ENCODE measurements at places on chromosomes 11 and 22.

DNA sequence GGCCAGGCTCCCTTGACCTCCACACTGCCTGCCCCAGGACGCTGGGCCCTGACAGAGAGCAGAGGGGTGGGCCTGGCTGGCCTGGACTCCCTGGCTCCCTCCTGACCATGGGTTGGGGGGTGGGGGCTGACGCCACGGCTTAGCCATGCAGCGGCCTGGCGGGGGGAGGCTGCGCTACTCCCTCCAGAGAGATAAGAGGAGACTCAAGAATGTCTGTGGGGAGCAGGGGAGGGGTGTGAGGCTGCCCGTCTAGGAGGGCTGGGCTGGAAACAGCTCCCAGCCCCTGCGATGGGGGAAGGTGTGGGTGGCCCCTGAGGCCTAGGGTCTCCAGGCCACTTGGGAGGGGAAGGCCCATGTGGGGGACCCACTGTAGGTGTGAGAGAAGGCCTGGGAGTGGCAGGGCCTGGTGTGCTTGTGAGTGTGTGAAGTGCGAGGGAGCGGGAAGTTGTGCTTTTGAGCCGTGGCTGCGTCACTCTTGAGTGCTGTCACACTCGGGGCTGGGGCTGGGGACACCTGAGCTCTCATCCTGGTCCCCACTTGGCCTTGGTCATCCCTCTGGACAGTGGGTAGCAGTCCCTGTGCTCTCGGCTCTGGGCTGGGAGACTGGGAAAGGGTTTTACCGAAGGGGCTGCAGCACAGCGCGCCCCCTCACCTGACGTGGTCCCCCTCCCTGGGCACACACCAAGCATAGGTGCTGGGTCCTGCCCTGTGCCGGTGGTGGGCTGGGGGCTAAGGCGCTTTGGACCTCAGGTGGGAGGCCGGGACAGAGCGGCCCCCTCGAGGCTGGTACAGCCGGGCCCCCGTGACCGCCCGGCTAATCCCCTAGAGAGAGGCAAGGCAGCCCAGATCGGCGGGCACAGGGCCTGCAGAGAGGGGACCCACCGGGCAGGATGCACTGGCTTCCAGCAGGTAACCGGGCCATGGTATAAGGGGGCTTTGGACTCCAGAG is 2.4 kb downstream of the MYRF start:
- no peak for DNase-seq

GRCh38 chr11:62953811-62954210 is 31.0 kb downstream of the SLC22A6 start:
- DNase-seq = no peak

DNA sequence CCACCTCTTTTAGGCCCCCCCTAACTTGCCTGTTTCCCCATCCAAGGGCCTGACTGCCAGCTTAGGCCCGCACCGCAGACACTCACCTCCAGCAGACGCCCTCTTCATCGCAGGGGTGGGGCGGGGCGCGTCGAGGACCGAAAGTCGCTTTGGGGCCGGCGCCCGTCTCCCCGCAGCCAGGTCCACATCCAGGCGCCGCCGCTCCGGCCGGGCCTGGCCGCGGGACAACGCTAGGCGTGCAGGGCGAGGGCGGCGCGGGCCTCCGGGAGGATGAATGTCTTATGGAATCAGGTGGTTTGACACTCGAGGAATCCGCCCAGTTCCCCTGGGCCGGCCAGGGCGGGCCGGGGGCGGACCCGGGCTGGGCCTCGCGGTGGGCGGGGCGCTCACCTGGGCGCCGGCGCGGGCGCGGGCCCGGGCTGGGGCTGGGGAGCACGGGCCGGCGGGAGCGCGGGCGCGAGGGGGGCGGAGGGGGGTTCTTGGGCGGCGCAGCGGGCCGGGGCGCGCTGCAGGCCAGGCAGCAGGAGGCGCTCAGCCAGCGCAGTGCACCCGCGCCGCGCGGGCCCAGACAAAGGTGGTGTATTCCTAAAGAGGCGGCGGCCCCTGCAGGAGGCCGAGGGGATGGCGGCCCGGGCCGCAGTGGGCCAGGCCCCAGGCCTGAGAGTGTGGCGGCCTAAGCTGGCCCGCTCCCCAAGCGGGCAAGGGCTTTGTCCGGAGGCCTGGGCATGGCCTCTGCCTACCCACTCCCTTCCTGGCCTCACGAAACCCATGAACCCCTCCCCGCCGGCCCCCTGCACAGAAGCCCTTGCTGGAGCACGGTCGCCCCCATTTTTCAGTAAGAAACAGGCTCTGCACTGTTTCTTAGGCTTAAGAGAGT is 177.6 kb downstream of the IGLL1 start:
- peak; percentile 5 for DNase-seq

DNA sequence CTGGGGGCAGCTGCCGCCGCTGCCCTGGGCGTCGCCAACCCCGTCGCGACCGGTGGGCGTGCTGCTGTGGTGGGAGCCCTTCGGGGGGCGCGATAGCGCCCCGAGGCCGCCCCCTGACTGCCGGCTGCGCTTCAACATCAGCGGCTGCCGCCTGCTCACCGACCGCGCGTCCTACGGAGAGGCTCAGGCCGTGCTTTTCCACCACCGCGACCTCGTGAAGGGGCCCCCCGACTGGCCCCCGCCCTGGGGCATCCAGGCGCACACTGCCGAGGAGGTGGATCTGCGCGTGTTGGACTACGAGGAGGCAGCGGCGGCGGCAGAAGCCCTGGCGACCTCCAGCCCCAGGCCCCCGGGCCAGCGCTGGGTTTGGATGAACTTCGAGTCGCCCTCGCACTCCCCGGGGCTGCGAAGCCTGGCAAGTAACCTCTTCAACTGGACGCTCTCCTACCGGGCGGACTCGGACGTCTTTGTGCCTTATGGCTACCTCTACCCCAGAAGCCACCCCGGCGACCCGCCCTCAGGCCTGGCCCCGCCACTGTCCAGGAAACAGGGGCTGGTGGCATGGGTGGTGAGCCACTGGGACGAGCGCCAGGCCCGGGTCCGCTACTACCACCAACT is 1.0 kb downstream of the FUT4 start:
- no peak for DNase-seq

- DNase-seq = no peak
Observed at GRCh38 chr11:86775361-86775760, 25.0 kb upstream of the PRSS23 start.

DNA sequence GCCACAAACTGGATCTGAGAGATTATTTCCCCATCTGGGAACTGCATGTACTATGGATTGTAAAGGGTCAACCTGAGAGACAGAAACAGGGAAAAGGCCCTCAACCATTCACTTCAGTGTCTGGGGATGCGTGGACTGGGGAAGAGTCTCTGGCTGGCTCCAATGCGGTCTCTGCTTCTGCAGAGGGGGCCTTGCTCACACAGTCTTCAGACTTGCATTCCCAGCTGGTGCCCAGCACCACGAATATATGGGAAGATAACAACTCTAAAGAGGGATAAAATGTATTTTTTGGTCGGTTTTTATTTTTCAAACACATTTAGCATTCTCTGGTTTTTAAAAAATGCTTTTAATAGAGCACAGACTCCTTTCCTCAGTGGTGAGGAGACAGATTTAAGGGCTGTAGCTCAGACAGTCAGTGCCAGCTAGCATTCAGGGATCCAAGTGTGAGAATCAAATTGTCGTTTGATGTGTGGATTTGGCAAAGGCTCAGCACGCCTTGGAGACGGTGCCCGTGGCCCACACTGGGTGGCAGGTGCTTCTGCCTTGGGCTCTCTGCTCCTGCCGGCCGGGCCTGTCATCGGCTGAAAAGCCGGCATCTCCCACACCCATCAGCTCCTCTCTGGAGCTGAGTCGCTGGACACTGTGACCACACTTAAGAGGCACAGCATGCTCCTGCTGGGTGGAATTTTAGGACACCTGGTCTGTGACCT is 8.0 kb upstream of the EFCAB6 start:
- no peak for DNase-seq

GRCh38 chr11:68983801-68984200 is 3.0 kb upstream of the MRGPRD start:
- no peak for DNase-seq

GRCh38 chr11:106998116-106998915 is 20.0 kb downstream of the GUCY1A2 start:
- DNase-seq = no peak

- DNase-seq = no peak
Observed at GRCh38 chr11:2813141-2813908, 72.2 kb downstream of the CDKN1C start.

DNA sequence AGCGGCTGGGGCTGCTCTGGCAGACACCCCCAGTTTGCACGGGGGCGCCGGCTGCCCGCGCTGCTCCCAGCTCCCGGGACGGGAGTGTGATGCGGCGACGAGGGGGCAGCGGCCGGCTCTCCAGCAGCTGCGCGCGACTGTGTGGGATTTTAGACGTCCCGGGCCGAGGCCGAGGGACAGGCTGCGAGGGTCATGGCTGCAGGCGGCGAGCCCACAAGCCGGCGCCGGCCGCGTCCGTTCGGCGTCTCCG is 159 bp downstream of the FZD4 start:
- DNase-seq = no peak

DNA sequence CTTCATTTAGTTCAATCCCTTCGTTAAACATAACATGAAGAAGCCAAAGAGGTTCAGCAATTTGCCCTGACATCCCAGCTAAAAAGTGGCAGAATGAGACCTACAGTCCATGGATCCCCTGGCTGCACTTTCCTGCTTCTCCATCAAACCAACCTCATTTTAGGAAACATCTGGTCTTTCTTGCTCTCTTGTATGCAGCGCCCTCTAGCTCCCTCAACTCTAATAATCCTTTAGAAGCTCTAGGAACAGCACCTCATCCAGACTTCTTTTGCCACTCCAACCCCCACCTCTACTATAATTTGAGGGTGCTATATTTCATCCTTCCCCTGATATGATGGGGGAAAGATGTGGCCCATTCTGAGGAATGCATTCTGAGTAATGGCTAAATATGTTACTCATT is 7.4 kb downstream of the CNTF start:
- no peak for DNase-seq

DNA sequence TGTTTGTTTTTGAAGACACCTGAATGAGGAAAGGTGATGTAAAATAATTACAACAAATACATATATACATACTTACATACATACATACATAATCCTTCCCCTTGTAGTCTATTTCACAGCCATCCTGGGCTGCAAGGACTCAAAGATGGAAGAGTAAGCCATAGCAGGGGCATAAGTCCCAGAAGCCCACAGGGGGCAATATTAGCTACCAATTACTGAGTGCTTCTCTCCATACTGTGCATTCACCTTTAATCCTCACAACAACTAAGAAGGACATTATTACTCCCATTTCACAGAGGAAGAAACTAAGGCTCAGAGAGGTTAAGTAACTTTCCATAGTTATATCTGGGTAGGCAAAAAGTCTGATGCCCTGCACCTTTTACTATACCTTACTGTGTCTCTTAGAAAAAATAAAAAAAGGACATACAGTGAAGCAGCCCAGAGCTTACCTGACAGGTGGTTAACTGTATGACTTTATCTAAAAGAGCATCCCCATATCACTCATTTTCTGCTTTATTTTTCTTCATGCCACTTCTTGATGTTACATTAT is 2.7 kb downstream of the SERGEF start:
- no peak for DNase-seq

GRCh38 chr11:57493507-57494503 is 21.7 kb downstream of the SLC43A1 start:
- DNase-seq = peak; percentile 64

DNA sequence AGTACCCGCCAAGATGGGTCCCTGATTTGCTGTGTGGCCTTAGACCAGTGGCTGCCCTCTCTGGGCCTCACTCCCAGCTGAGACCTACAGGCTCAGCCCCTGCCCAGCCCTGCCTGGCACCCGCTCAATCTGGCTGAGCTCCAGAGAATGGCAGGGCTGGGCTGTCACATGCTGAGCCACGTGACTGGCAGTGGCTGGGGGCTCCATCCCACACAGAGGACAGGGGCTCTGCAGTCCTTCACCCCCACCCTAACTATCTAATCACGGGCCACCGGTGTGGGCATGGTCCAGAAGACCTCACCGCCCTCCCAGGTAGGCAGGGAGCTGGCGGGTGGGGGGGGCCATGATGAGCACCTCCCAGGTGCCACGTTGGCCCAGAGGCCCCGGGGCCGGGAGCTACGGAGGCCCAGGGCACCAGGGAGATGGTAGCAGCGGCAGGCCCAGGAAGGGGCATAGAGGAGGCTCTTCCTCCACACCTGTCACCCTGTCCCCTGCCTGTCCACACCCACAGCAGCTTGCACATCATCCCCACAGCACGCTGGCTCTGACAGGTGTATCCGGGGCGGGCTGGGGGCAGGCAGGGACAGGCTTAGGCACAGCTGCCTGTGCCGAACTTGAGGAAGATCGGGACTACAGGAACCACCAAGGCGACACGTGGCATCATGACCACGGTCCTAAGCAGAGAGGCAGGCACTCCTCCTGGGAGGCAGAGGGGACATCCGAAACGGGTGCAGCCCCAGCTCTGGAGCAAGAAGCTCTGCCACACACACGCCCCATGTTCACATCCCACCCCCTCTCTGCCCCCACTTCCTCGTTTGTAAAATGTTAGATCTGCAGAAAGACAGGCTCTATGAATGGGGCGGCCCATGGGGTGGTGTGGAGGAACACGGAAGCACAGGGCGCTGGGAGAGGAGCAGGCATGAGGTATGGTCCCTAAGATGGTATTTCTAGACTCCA is 1.5 kb upstream of the ALDH3B1 start:
- no peak for DNase-seq

GRCh38 chr11:88555829-88556202 is 218.3 kb upstream of the CTSC start:
- no peak for DNase-seq

GRCh38 chr11:72627594-72628281 is 46.5 kb downstream of the PDE2A start:
- no peak for DNase-seq

GRCh38 chr11:73228268-73229134 is 10.4 kb downstream of the P2RY2 start:
- DNase-seq = no peak

DNA sequence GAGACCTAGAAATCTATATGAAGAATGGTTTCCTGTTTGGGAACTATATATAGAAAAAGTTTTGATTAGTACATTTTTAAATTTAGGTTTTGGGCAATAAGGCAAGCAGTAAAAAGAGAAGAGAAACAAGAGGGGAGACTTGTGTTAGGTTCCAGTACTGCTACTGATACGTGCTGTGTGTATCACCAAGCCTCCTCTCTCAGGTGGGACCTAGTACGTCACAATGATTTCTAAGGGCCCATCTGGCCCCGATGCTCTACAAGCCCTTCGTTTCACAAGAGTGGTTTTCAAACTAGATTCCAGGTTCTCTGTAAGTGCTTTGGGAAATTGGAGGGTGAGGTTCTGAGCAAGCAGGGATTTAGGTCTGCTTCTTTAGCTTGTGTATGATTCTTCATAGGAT is 39.2 kb downstream of the USP35 start:
- DNase-seq = no peak

GRCh38 chr11:47726878-47727514 is 11.8 kb upstream of the AGBL2 start:
- DNase-seq = no peak

- DNase-seq = no peak
Observed at GRCh38 chr11:113278925-113279324, 35.5 kb upstream of the TTC12 start.

DNA sequence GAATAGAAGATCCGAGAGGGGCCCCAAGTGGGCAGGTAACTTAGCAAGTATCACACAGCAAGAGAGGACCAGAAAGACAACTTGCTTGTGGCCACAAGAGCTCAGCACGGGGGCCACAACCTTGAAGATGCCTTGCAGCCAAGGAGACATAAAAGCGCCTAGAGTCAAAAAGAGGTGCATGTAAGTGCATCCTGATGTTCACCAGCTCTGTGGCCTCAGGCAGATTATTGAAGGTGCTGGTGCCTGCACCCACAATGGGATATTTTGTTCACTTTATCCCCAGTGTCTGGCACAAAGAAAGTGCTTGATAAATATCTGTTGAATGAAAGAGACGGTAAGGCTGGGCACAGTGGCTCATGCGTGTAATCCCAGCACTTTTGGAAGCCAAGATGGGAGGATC is 106.0 kb upstream of the ASPHD2 start:
- DNase-seq = no peak

GRCh38 chr22:41523464-41524221 is 20.6 kb downstream of the POLR3H start:
- no peak for DNase-seq

Data from stimulated activated CD8-positive, alpha-beta memory T cell treated with anti-CD3 and anti-CD28 coated beads, Interleukin-4, amount 100 ng/mL, for 1 hour (primary cell).